ENCODE measurements at places on chromosomes 3 and 15. TPM values are rescaled to one million over a fixed set of nuclear protein-coding genes. Genes with fewer than 3 reads are reported as not detected.

FNDC3B gene
- total RNA-seq, result 140 TPM

ROBO2 gene
- 8.9 TPM for total RNA-seq

ARGFX gene
- total RNA-seq, result not detected

CSPG5 gene
- 1.0 TPM for total RNA-seq

SH3GL3 gene
- total RNA-seq, result 6.3 TPM

P3H2 gene
- total RNA-seq, result 19.8 TPM

FANCD2OS gene
- not detected for total RNA-seq

ANKRD63 gene
- total RNA-seq, result not detected

HTR3E gene
- total RNA-seq, result not detected

GOLGA8T gene
- total RNA-seq, result not detected

GHSR gene
- not detected for total RNA-seq

TEX55 gene
- not detected for total RNA-seq

TYRO3 gene
- 11.5 TPM for total RNA-seq

ECE2 gene
- total RNA-seq, result not detected

VGLL3 gene
- 17.7 TPM for total RNA-seq

KNG1 gene
- 0.52 TPM for total RNA-seq

CLDN16 gene
- total RNA-seq, result under 0.01 TPM

GOLGA8A gene
- 8.9 TPM for total RNA-seq

SEMA6D gene
- 26.6 TPM for total RNA-seq

PGBD4 gene
- 1.0 TPM for total RNA-seq

ALG3 gene
- total RNA-seq, result 17.2 TPM

OR5AC2 gene
- total RNA-seq, result not detected

MYO5C gene
- 3.7 TPM for total RNA-seq

ADPRH gene
- 5.2 TPM for total RNA-seq

TBC1D21 gene
- not detected for total RNA-seq

SAMMSON gene
- under 0.01 TPM for total RNA-seq

CATSPER2 gene
- 3.1 TPM for total RNA-seq

RFTN1 gene
- 15.7 TPM for total RNA-seq

GPR160 gene
- total RNA-seq, result 2.6 TPM

C2CD4B gene
- 8.4 TPM for total RNA-seq

CKMT1B gene
- under 0.01 TPM for total RNA-seq

WDR76 gene
- total RNA-seq, result 5.7 TPM

MYL3 gene
- total RNA-seq, result 53.2 TPM

C3orf49 gene
- total RNA-seq, result not detected

SUCLG2 gene
- 38.1 TPM for total RNA-seq

CCDC66 gene
- total RNA-seq, result 54.3 TPM

TM6SF1 gene
- total RNA-seq, result 28.7 TPM

XCR1 gene
- total RNA-seq, result not detected

RASGRP1 gene
- total RNA-seq, result 0.52 TPM

RBP2 gene
- total RNA-seq, result not detected

SI gene
- not detected for total RNA-seq

TRH gene
- 0.52 TPM for total RNA-seq

CACNA2D3 gene
- total RNA-seq, result 3.1 TPM

SQOR gene
- 11.5 TPM for total RNA-seq

ZSCAN29 gene
- 28.7 TPM for total RNA-seq

B3GALNT1 gene
- total RNA-seq, result 18.8 TPM

PIF1 gene
- 2.1 TPM for total RNA-seq

ZNF620 gene
- total RNA-seq, result 2.1 TPM

DPPA2 gene
- total RNA-seq, result not detected

CCDC191 gene
- 1.6 TPM for total RNA-seq

IMPG2 gene
- 2.6 TPM for total RNA-seq

CHRM5 gene
- total RNA-seq, result not detected

SCAANT1 gene
- total RNA-seq, result not detected

CLDN18 gene
- under 0.01 TPM for total RNA-seq

SLC28A2 gene
- not detected for total RNA-seq

SLC28A1 gene
- 0.52 TPM for total RNA-seq

LRRIQ4 gene
- not detected for total RNA-seq

CYP1A1 gene
- total RNA-seq, result not detected

ADGRG7 gene
- not detected for total RNA-seq

RARRES1 gene
- 1.6 TPM for total RNA-seq

All from skeletal muscle tissue (tissue), 5 donors.